ENCODE measurements at places on chromosomes 12 and 14. TPM values are rescaled to one million over a fixed set of nuclear protein-coding genes. Genes with fewer than 3 reads are reported as not detected.

The NAA30 gene
- total RNA-seq, result 24.1 TPM

The IL22 gene
- not detected for total RNA-seq

The GLT8D2 gene
- total RNA-seq, result 18.7 TPM

GRCh38 chr12:91098941-91099340, 12.4 kb downstream of the LUM start:
- no peaks in the 10 kb centered on the region for H3K27me3 ChIP-seq
- no peaks in the 10 kb centered on the region for H3K4me1 ChIP-seq
- no peak overlapping the region for H3K4me3 ChIP-seq
- no peak for DNase-seq
- peaks cover 2% of the 10 kb centered on the region for H3K36me3 ChIP-seq
- no peak overlapping the region for H3K27ac ChIP-seq

DNA sequence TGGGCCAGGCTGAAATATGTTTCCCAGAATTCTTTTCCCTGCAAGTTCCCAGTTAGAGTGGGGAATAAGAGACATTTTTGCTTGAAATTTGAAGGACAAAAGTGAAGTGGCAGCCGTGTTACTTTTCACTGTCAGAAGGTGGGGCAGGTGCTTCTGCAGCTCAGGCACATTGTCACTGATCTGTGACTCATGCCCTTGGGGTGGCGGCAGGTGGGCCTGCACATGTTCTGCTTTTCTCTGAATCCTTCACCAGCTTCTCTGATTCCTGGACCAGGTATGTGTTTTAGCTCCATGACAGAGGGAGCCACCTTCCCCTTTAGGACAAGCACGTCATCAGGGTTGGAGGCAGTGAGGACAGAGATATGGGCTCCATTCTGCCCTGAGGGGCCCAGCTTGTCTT, 11.7 kb upstream of the KCNA5 start:
- no peak overlapping the region for H3K4me3 ChIP-seq
- H3K4me1 ChIP-seq, result no peaks in the 10 kb centered on the region
- H3K36me3 ChIP-seq, result no peaks in the 10 kb centered on the region
- H3K27ac ChIP-seq, result no peak overlapping the region

The GRIN2B gene
- total RNA-seq, result not detected

DNA sequence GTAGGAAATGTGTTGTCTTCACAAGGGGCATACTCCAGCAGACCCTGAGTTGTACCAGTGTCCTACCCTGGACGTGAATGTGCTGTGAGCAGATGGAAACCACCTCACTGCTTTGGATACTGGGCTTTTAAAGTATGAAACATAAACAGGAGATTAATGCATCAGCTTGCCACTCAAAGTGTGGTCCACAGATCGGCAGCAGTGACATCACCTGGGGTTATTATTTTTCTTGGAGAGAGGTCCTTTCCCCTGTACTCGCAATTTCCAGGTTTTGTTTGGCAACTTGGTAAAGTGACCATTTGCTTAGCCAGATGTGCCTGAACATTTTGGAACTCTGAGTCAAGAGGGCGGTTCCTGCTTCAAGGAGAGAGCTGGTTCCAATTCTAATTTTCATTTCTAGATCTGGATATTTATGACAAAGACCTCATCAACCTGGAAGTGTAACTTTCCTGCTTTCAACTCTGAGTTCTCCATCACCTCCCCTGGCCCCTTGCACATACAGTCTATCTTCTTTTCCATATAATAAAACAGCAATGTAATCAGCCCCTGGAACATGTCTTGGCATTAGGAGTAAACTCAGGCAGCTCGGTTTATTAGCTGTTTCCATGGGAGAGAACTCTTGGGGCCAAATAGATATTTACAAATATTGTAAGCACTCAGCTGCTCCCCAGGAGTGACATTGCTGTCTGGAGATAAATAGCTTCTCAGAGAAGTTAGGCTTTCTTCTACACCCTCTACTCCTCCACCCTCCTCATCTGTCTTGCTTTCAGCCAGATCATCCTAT, 237.0 kb upstream of the TBX3 start:
- H3K36me3 ChIP-seq, result no peaks in the 10 kb centered on the region
- H3K27ac ChIP-seq, result peak overlapping the region; percentile 7
- H3K4me3 ChIP-seq, result no peak overlapping the region
- peaks cover 5% of the 10 kb centered on the region for H3K4me1 ChIP-seq

- no peak overlapping the region for H3K4me3 ChIP-seq
- H3K27ac ChIP-seq, result no peak overlapping the region
- no peaks in the 10 kb centered on the region for H3K4me1 ChIP-seq
- DNase-seq, result no peak
Measured at GRCh38 chr14:64580467-64580866, 30.7 kb downstream of the PPP1R36 start.

DNA sequence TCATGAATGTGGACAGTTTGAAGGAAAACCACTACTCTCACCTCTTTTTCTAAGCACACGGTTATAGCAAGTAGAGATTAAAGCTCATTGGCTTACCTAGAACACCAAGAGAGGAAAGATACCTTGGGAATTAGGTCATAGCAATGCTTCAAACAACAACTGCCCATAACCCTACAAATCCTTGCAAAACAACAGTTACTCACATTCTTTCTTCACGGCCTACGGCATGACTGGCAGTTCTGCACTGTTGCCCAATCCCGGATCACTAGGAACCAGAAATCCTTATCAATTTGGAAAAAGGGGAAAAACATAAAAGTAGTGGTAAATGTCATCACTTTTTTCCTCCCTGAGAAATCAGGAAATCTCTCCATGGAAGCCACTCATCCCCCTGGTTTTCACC, 9.6 kb upstream of the ISM2 start:
- no peaks in the 10 kb centered on the region for H3K27me3 ChIP-seq
- H3K36me3 ChIP-seq, result peaks cover 63% of the 10 kb centered on the region
- H3K27ac ChIP-seq, result no peak overlapping the region
- H3K4me3 ChIP-seq, result no peak overlapping the region
- no peak for DNase-seq

Data from heart left ventricle (tissue), 16 donors.